ENCODE measurements at places on chromosomes 7 and 10.

DNA sequence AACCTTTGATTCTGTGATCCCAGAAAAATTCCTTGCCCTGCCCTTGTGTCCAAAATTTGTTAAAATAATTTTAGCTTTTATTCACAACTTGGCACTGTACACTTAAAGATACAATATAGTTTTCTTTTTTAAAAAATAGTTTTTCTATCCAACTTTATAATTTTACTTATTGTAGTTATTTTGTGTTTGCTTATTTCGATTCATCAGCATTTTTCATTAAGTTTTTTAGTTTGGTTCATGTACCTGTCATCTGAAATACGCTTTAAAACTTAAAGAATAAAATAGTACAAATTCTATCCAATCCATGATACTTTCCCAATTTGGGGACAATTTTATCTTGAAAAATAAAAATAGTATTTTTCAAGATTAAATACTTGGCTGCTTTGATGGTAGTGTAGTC, 514.8 kb downstream of the AUTS2 start:
- no peak for DNase-seq

DNA sequence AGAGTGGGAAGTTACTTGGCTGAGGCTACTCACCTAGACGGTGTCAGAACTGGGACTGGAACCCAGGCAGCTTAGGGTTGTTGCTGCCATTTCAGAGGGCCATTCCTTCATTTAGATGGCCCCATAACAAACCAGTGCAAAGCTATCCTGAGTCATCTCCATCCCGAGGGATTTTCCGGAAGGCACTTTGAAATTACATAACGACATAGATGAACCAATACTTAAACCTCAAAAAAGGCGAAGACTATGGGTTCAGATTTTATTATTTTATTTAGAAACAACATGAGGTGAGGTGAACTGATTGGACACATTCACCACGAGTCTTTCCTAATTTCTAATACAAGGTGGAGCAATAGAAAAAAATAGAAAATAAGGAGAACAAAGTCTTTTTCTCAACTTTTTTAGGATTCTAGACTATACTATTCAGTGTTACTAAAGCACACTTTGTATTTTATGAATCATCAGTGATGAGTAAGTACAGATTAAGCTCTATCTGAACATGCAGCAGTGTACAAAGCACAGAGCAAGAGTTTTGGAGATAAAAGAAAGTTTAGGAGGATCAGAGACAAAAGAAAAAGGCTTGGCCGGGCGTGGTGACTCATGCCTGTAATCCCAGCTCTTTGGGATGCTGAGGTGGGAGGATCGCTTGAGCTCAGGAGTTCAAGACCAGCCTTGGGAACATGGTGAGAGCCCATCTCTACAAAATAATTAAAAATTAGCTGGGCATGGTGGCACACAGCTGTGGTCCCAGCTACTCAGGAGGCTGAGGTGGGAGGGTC, 79.5 kb upstream of the SVIL start:
- no peak for DNase-seq

DNA sequence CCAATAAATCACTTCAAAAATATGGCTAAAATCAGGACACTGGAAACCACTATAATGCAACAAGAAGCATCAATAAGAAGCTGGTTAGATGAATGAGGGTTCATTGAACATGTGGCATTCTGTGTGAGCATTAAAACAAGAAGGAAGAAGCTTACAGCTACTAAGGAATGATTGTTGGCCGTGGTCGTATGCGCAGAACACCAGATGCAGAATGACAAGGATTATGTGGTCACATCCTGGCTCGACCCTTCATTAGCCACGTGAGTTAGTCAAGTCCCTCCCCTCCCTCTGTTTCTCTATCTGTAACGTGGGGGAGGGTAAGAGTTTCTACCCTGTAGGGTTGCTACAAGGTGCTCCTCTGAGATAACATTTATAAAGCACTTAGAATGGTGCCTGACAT, 174.3 kb downstream of the ADAM12 start:
- DNase-seq: no peak

- DNase-seq: no peak
Measured at GRCh38 chr7:33041631-33042428, 20.7 kb downstream of the NT5C3A start.

DNA sequence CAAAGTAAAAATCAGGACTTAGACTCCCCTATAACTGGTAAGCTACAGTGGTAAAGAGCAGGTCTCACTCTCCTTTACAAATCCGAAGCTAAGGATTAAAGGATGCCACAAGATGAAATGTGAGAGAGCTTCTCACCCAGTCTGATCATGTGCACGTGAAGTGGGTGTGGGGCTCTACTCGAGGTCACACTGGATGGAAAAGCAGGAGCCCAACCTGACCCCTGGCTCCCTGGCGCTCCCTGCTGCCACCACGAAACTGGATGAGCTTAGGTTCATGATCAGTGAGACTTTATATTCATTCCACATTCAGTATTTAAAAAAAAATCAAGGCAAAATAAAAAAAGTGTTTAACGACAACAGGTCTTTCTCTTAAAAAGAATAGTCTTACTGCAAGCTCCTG, 21.7 kb upstream of the FOXI2 start:
- DNase-seq: no peak

GRCh38 chr10:69865450-69865849, 63.7 kb downstream of the COL13A1 start:
- DNase-seq: no peak

GRCh38 chr7:30309302-30309701, 24.9 kb downstream of the ZNRF2 start:
- DNase-seq: no peak

GRCh38 chr7:24576171-24577025, 3.1 kb downstream of the PALS2 start:
- no peak for DNase-seq

DNA sequence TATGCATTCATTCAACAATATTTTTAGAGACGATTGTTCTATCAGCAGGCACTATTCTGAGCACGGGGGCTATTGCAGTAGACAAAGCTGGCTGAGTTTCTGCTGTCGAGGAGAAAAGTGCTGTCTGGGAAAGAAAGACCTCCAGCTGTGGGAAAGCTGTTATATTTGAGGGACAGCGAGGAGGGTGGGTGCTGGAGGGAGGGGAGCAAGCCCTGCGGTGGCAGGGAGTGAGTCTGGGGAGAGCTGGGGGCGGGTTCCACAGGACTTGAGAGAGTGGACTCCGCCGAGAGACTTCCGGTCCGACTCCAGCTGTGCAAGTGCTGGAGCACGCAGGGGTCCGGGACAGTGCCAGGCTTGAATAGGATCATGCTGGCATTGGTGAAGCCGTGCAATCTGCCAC, 602.1 kb upstream of the FOXK1 start:
- DNase-seq: no peak

DNA sequence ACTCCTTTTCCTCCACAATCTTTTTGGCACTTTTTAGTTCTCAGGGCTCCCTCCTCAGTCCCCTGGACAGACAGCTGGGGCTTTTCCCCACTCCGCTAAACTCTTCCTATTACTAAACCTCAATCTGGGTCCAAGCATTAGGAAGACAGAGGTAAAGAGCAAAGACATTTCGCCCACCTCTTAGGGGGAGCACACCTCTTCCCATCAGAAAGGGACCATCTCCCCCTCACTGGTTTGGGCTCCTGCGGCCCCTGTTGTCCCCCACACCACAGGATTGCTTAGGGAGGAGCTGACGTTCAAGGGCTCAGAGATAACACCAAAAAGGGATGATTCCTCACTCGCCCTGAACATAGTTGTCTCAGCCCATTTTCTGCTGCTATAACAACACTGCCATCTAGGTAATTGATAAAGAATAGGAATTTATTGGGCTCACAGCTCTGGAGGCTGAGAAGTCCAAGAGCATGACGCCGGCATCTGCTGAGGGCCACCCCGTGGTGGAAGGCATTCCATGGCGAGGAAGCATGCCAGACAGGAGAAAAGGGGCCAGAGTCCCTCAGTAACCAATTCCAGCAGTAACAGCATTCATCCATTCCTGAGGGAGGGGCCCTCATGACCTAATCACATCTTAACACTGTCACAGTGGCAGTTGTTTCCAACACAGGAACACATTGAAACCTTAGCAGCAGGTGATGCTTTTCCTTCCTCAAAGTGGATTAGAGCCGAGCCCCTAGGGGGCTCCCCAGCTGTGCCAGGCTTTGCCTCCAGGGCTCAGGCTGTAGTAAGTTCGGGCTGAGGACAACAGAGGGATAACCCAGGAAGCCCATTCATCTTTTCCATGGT, 209.6 kb downstream of the EBF3 start:
- DNase-seq: no peak

GRCh38 chr7:129950191-129950932, 2.4 kb downstream of the UBE2H start:
- no peak for DNase-seq

DNA sequence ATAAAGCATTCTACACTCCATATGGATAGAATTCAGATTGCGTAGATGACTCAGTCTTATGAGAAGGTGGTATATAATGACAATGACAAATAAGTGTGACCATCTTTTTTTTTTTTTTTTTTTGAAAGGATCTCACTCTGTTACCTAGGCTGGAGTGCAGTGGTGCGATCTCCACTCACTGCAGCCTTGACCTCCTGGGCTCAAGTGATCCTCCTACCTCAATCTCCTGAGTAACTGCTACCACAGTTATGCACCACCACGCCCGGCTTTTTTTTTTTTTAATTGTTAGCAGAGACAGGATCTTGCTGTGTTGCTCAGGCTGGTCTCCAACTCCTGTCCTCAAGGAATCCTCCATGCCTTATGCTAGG, 43.2 kb upstream of the NRP1 start:
- no peak for DNase-seq

DNA sequence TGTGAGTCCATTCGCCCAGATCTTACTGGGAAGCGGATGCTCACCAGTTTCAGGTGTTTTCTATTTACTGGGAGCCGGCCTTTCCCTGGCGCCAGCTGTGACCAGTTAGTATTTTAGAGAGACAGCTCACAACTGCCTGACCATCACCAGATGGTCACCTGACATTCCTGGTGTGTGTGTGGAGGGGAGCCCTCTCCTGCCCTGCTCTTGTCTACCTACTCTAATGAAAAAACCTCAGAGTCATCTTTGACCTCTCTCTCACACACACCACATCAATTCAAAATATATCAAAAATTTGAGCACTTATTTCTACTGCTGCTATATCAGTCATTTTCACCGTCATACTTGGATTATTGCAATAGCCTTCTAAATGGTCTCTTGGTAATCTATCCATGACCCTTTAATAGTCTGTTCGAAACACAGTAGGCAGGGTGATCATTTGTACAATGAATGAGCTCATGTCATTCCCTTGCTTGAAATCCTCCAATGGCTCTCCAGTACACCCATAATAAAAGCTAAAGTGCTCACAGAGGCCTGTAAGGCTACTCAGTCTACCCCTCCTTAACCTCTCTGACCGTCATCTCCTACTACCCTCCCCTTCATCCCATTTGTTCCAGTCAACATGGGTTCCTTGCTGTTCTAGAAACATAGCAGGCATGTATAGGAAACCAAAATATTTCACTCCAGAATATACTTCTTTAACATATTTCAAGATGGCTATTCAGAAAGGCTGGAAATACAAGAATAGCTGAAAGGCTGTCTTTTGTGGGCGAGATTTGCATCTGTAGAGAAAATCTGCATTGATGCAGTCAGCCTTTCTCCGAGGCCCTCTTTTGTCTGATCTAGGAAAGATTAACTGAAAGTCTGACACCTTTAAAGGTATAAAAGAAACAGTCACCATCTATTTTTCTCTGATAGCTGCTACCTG, 17.5 kb upstream of the NT5C3A start:
- DNase-seq: no peak

- DNase-seq: no peak
Measured at GRCh38 chr7:33720870-33721269, 184.5 kb upstream of the BMPER start.

DNA sequence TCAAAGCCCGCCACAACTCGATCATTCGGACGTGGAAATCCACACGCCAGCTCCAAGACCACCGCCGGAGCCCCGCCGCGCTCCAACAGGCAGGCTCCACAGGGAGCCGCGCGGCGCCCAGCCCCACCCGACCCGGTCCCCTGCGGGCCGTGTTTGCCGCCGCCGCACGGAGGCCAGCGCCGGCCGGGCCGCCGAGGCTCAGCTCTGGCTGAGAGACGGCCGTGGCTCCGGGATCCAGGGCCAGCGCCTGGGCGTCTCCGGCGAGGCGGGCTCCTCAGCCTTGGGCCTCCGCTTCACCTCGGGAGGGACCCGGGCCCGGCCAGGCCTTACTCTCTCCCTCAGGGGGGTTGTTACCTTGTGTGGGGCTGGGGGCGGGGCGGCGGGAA, 333 bp downstream of the SMNDC1 start:
- no peak for DNase-seq

DNA sequence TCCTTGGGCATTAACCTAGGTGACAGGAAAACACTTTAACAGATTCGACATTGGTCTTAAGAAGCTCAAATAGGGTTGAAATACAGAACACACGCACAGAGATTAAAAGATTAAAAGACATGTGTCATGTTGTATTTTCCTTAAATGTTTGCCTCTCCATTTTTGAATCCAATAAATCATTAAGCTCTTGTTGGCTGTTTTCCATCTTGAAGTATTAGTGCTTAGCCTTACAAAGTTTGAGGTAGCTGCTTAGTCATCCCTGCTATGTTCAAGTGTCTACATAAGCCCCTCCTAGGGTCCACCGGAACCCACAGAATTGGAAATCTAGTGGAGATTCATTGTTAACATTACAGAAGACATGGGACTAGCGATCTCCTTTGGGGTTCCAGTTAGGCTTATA, 12.7 kb upstream of the GJD4 start:
- DNase-seq: no peak

GRCh38 chr10:113651021-113651420, 12.8 kb downstream of the NRAP start:
- no peak for DNase-seq

DNA sequence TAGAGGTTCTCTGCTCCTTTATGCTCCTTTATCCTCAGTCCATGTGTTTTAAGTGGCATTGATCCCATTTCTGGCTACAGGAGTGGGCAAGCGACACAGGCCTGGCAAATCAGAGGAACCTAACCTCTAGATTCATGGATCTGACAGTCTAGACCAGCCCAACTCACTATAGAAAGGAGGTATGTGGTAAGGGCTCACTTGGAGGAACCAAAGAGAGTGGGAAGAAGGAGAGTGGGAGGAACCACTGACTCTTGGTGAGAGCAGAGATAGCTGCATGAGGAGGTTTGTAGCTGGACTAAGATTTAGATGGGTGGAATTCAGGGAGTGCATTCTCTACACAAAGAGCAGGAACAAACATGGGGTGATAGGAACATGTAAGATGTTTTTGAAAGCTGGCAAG, 11.6 kb upstream of the FRAT1 start:
- no peak for DNase-seq

GRCh38 chr7:132655131-132655727, 79.0 kb upstream of the PLXNA4 start:
- peak; percentile 44 for DNase-seq
